ENCODE measurements at places on chromosomes 5 and 9.

DNA sequence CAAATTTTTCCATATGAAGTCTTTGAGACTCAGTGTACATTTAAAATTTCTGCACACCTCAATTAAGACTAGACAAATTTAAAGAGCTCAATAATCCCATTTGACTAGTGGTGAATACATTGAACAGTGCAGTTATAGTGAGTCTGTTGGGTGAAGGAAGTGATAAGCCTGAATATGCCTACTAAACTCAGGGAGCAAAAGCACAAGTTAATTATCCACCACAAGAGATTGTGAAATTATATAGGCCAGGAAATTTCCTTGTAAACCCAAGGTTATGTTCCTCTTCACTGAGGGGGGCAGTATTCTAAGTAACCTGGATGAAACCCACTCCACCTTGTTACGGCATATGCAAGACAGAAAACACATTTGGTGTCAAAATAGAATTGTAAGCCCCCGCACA lies 612.9 kb upstream of the DAB2 start:
- DNase-seq = no peak

DNA sequence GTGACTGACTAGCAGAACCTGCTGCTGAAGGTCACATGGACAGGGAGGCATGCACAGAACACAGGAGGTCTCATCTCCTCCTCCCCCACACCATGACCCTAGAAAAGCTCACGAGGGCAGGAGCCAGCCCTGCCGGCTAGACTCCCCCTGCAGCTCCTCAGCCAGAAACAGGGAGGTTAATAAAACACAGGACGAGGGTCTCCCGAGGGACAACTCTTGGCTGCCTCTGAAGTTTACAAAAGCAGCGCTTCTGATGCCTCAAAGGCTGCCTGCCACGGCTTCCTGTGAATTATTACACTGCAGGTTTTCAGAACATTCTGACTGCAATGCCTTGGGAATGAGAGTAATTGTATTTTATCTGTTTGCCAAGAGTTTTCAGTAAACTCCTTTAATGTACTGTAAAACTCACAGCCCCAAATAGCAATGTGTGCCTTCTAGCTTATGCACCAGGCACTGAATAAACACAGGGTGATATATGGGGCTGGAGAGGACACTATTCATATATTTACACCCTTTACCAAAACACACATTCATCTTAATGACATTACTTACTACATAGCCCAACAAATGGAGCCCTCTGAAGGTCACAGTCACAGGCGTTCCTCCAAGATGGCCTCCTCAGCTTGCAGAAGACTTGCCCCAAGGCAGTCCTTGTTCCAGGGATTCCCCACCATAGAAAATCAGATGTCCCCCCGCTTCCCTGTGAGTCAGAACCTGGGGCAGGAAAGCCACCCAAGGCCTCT lies 83.7 kb downstream of the C5orf15 start:
- DNase-seq = no peak

- no peak for DNase-seq
Observed at GRCh38 chr5:57054671-57055070, 102.7 kb upstream of the MIER3 start.

DNA sequence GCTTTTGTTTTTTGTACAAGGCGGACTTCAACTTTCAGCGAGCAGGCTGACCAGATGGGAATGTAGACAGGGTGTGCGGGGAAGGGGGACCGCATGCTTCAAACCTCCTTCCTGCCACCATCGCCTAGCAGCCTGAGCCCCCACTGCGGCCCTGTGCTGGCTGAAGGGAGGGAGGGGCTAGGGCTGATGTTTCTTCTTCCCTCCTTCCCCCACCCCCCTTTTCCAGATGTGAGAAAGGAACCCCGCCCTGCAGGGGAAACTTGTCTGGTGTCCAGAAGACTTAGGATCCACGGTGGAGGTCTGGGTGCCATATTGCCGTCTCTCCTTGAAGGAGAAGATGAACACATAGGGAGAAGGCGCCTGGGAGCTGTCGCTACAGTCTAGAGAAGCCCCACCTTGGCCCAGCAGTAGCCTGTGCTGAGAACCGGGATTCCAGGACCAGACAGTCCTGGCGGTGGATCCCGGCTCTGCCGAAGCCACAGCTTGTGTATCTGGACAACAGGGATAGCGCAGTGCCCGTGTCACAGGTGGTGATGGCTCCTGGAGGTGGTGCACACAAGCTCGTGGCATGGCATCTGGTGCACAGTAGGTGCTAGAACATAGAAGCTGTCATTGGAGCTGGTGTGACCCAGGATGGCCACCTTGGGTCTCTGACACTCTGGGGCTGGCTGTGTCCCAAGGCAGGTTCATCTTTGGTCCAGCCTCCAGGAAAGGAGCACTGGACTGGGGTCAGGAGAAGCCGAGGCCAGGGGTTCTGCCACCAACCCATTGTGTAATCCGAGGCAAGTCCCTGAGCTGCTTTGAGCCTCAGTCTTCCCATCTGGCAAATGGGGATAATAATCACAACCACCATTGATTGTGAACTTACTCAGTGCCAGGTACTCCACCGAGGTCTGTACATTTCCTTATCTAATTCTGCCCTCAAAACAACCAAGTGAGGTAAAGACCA lies 205.6 kb downstream of the C9orf50 start:
- no peak for DNase-seq

- no peak for DNase-seq
Observed at GRCh38 chr9:37761511-37761910, 7.9 kb downstream of the TRMT10B start.

DNA sequence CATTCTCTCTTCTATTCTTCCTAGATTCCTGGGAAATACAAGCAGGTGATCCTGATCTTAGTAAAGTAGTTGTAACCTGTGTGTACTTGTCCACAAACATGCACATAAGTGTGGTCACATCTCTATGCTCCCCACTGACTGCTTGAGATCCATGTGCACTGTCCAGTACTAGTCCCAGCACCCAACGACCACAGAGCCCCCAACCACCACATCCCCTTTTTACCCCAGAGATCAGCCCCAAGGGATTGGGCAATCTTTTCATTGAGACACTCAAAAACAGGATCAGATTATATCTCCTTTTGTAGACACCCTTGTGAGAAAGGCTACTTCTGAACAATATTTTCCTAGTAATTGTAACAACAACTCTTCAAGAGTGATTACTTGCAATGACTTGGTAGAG lies 240.6 kb downstream of the ACTL7B start:
- no peak for DNase-seq

DNA sequence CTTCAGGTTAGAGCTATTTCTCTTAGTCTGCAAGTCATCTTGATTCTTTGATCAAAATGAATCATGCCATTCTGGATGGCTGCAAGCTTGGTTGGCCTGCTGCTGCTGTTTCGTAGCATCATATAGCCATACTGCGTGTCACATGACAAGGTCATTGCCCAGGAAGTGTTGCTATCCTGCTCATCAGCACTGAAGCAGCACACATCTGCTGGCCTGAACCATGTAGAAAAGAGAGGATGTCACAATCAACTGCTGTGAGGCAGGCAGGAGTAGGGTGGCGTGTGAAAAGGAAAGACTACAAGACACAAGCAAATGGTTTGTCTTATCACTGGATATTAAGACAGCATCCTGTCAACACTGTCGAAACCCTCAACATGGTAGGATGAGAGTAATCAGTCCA lies 376.7 kb upstream of the RORB start:
- DNase-seq = no peak

GRCh38 chr5:93054424-93055163 lies 526.4 kb downstream of the NR2F1-AS1 start:
- no peak for DNase-seq

GRCh38 chr5:21810737-21811316 lies 1042.3 kb downstream of the CDH12 start:
- no peak for DNase-seq

GRCh38 chr5:142097681-142098080 lies 10.9 kb upstream of the NDFIP1 start:
- DNase-seq = no peak

DNA sequence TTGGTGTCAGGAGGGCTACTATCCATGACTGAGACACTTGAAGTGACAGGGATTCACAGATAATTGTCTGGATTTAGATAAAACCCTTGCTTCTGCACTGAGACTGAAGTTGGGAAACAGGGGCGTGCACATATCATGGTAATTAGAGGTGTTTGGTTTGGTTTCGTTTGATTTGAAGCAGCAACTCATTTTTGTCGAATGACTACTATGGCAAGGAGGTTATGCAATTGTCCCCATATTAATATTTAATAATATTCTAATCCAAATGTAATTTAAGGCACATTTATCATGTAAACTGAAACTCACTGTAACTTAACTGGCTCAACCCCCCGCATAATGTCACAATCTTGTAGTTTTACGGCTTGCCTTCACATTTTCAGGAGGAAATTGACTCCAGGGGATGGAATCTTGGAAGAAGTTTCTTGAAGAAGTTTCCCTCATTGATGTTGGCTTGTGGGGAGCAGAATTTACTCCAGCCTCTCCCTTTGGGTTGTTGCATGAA lies 12.5 kb downstream of the ZNF366 start:
- no peak for DNase-seq

- no peak for DNase-seq
Observed at GRCh38 chr5:57082441-57083067, 91.3 kb upstream of the GPBP1 start.

DNA sequence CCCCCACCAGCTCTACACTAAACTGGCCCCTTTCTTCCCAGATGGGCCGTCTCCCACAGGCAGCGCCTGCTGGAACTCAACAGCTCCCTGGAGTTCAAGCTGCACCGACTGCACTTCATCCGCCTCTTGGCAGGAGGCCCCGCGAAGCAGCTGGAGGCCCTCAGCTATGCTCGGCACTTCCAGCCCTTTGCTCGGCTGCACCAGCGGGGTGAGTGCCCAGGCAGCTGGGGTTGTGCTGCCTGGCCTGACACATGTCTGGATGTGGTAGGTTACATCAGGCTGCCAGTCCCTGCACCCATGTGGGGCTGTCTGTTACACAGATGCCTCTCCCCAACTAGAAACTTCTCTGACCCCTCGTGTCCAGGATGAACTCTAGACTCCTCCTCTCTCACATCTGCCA lies 9.8 kb downstream of the NHP2 start:
- DNase-seq = no peak

GRCh38 chr5:88390096-88390441 lies 121.4 kb upstream of the TMEM161B start:
- no peak for DNase-seq

- DNase-seq = no peak
Observed at GRCh38 chr5:90590170-90590569, 31.6 kb downstream of the ADGRV1 start.

Measured in NK-92 treated with Interleukin-12 subunit alpha and Interleukin-12 subunit beta, amount 100 ng/mL, for 24 hours (cell line).